Fibroblast of skin of left biceps (primary cell): ENCODE measurements at places on chromosomes 2 and 18.

DNA sequence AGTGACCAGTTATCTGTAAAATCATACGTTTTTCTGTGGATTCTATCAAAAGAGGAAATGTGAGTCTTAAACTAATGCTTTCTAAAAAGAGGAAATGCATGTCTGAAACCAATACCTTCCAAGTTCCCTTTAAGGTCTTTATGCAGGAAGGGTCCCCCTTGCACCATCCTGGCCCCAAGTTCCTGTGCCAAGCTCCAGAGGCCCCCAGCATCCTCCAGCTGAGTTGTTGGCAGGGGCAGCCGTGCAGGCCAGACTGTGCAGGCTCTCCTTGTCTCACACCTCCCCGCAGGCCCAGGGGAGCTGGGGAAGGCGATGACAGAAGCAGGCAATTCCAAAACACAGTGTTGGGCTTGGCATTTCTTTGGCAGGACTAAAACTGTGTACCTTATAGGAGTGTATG lies 39.2 kb downstream of the DPYSL5 start:
- DNase-seq = no peak

- no peak for DNase-seq
Measured at GRCh38 chr2:128487650-128488387, 169.2 kb upstream of the HS6ST1 start.

DNA sequence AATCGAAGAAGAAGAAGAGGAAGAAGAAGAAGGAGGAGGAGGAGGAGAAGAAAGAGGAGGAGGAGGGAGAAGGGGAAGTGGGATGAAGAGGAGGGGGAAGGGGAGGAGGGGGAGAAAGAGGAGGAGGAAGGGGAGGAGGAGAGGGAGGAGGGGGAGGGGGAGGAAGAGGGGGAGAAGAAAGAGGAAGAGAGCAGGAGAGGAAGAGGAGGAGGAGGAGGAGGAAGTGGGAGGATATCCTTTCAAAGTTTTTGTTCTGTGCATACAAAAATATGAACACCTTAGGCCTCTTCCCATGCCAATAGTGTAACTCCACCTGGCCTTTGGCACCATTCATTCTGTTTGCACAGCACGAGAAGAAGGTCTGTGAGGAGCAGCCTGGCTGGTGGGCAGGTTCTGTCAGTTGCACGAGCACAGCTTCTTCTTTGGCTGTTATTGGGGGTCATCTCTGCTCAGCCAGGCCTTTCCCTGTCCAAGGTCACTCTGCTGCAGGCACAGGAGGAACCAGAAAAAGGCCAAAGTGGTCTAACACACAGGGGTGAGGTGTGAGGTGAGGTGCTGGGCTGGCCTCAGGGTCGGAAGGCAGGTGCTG lies 25.8 kb upstream of the PLB1 start:
- DNase-seq = no peak

DNA sequence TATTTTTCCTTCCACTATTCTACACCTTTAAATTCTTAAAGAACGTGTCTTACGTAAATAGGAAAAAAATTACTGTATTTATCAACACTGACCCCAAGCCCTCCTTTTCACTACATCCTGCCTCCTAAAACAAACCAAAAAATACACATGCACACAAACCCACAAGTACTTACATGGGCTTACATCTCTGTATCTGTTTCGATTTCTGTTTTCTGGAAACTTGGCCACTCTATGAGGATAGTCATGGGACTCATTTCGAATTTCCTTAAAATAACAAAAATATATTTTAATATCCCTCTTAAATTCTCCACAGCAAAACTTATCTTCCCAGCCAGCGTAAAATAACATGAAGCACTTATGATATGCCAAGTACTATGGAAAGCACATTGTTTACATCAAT lies 25.0 kb downstream of the PTPN2 start:
- DNase-seq = no peak

DNA sequence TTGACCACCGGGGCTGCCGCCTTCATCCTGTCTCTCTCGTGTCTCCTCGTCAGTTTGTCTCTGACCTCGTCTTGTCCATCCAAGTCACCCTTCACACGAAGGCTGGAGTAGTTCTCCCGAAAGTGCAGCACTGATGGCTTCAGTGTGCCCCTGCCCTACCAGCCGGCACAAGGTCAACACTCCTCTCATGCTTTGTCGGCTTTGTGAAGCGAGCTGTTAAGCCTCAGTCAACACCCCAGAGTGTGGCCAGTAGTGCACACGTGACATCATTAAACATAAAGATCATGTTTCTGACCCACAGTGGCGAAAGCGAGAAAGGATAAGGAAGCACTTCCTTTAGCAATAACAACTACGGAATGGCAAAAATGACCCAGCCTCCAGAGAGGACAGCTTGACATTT lies 23.2 kb downstream of the ACKR3 start:
- DNase-seq = no peak

DNA sequence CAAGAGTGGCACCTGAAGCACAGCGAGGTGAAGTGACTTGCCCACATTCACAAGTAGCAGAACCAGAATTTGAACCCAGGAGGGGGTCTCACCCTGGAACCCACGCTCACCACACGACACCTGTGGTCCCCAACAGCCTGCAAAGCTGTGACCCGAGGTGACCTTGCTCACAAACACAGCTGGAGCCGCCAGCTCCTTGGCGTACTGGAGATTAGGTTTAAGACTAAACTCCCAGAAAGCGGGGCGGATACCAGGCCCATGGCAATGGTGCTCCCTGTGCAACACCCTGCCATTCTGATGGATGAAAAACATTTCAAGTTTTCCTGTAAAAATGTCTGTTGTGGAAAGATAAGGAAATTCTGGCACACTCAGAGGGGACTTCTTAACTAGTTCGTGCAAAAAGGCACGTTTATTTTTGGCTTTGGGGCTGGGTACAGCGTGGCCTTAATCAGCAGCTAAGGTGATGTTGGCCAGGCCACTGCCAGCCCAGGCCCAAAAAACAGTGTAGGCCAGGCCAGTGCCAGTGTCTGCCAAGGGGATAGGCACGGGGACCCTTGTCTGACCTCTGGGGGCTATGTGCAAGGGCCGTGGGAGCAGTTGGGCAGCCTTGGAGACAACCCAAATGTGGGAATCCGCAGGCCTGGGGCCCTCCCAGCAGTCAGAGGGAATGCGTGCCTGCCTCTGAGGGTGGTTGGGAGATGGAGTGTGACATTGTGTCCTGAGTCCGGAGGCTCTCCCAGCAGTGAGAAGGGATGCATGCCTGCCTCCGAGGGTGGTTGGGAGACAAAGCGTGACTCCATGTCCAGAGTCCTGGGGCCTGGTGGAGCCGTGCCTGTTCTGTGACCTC lies 185.0 kb upstream of the HS6ST1 start:
- no peak for DNase-seq

DNA sequence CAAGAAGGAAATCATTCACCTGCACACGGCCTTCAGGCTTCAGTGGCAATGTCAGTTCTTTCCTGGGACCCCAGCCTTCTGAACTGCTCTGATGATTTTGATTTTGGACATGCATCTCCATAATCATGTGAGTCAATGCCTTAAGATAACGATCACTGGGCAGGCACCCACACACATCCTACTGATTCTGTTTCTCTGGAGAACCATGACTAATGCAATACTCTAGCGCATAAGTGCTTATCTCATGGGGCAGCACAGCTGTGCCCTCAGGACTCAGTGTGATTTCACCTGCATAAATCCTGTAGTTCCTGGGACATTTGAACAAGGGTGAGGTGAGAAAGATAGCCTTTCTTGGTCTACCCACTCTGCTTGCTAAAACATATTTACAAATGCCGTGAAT lies 144.6 kb downstream of the AKAIN1 start:
- DNase-seq = no peak

- DNase-seq = no peak
Measured at GRCh38 chr2:240601831-240602160, 15.3 kb downstream of the CAPN10 start.

- no peak for DNase-seq
Measured at GRCh38 chr2:37307500-37307899, 17.1 kb downstream of the PRKD3 start.

DNA sequence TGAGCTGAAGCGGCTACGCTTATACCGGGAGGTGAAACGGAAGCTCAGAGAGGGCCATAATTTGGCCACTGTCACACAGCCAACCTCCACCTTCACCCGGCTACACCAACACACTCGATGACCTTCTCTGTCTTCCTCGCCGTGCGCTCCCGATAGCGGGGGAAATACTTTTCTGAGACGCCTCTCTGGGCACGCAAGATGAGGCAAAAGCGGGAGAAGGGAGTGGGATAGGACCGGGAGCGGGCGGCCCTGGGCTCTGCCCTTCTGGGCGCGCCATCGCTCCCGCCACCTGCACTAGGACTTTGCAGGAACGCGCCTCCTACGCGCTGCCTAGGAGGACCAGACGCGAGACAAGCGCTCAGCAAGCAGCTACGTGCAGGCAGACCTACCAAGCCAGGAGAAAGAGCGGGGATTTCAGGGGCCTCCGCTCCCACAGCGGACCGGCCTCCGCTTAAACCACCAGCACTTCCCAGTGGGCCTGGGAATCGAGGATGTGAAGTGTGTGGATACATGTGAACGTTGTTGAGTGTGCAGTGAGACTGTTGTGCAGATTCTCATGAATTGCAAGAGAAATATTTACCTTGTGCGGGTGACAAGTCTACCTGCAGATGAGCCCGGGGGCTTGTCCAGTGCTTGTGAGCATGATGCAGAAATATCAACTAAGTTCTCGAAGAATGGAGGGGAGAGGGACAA lies 11.4 kb downstream of the SIX3 start:
- no peak for DNase-seq

GRCh38 chr2:53131416-53131815 lies 636.2 kb upstream of the CHAC2 start:
- DNase-seq = peak; percentile 22

DNA sequence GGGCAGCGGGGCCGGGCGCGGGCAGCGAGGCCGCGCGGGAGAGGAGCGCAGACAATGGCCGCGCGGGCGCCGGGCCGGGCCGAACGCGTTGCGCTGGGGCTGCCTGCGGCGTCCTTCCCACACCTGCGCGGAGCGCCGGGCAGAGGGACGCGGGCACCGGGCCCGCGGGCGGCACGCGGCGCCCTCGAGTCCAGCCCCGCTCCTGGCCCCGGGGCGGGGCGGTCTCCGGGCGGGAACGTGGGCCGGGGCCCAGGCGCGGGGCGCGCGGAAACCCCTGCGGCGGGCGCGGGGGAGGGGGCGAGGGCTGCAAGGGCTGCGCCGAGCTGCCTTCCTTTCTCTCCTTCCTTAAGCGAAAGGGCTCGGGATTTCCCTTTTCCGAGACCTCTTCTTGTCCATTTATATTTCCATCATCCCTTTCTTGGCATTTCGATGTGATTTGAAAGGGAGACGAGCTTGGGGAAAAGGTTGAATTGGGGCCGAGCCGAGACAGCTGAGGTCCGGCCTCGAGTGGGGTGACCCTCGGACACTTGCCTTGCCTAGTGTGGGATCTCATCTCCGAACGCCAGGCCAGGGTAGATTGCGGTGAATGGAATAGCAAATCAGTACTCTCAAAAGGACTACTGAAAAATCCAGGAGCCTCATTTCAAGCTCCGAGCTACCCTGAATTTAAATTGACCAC lies 676 bp downstream of the KLHL23 start:
- no peak for DNase-seq
